CD4-positive, alpha-beta T cell treated with Interleukin-1 beta for 1 hour (primary cell): ENCODE measurements at places on chromosomes 13 and 19.
A peak's percentile ranks its signal among the peaks of the same experiment; 100 is the strongest.

DNA sequence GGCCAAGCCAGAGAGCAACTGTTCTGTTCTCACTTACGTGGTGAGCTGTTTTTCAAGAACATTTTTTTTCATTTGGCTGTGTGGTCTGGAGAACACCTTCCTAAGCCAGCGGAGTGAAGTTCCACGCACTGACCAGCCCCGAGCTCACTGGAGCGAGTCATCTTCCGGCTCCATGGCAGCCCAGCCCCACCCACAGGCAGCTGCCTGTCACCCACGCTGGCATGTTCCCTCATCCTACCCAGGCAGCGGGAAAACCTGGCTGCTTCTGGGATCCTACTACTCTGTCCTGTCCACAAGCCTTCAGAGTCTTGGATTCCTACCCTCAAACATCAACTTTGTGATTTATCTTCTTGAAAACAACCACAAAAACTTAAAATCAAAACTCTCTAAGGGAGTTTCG lies 76.2 kb downstream of the GGACT start:
- no peak for DNase-seq

DNA sequence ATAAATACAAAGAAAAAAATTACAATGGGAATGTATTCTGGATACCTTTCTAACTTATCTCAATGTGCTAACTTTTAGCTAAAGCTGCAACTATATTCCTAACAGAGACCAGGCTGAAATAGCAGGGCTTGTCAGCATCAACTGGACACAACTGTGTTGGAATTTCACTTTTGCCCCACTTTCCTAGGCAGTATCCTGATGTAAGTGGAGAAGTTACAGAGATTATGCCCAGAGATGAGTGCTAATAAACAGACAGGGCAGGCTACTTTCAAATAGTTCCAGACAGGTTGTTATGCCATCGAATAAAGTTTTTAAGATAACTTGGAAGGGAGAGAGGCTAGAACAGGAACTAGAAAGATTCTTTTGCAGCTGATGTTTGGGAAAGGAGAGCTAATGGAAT lies 201.9 kb downstream of the KCTD12 start:
- no peak for DNase-seq

GRCh38 chr13:97921176-97921816 lies 32.2 kb upstream of the IPO5 start:
- no peak for DNase-seq

- no peak for DNase-seq
These were observed 52.7 kb downstream of the ATP11A start for GRCh38 chr13:112742583-112742982.

- no peak for DNase-seq
These were observed 1726.0 kb downstream of the EFNB2 start for GRCh38 chr13:104809483-104809882.

DNA sequence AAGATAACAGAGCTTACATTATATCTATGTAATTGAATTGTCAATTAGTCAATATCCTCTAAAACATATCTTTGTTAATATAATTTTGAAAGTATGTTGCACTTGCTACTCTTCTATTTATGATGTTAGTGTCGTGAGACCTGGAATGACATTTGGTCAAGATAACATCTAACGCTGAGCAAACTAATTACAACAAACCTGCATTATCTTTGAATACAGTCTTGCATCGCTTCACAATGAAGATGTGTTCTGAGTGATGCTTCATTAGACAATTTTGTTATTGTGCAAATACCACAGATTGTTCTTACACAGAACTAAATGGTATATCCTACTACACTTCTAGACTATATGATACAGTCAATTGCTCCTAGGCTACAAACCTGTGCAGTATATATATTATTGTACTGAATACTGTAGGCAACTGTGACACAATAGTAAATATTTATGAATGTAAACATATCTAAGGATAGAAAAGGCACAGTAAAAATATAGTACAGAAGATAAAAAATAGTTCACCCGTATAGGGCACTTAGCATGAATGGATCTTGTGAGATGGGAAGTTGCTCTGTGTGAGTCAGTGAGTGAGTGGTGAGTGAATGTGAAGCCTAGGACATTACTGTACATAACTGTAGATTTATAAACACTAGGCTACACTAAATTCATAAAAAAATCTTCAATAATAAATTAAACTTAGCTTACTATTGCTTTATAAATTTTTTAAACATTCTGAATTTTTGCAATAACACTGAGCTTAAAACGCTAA lies 1773.8 kb downstream of the PCDH9 start:
- no peak for DNase-seq

DNA sequence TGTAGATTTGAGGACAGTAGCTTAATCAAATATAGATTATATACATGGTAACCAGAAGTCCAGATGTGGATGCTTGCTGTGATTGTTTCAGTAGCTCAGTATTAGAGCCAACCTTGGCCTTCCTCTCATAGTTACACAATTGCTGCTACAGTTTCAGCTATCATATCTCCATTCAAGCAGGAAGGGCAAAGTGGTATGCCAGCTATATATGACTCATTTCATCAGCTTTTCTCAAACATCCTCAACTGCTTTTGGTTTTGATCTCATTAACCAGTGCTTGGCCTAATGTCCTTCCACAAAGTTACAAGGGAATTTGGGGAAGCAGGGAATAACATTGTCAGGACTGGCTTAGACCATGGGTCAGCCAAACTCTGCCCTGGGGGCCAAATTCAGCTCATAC lies 73.0 kb upstream of the MAB21L1 start:
- DNase-seq: no peak

GRCh38 chr13:23159205-23159759 lies 21.5 kb upstream of the SGCG start:
- DNase-seq: no peak

GRCh38 chr19:24159707-24160106 lies 72.7 kb downstream of the ZNF254 start:
- no peak for DNase-seq

DNA sequence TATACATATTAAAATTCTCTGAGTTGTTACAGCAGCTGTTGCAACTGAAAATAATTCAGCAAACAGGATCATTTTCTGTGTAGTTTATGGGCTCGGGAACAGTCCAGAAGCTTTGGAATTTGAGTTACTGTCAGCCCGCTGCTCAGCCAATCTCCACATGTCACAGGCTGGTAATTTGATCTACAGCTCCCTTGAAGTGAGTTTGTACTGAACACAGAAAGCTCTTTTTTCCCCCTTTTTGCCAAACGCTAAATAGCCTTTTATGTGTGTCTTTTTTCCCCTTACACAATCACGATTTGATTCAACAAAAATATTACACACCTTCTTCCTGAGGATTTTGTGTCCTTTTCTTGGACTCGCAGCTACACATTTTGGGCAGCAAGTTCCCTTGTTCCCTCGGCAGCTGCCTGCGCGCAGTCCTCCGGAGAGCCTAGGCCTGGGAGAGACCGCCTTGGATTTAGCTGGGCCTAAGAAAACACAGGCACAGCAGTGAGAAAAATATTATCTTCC lies 371.4 kb downstream of the KCNRG start:
- no peak for DNase-seq

- no peak for DNase-seq
These were observed 553.4 kb upstream of the KLF12 start for GRCh38 chr13:74687442-74688182.

DNA sequence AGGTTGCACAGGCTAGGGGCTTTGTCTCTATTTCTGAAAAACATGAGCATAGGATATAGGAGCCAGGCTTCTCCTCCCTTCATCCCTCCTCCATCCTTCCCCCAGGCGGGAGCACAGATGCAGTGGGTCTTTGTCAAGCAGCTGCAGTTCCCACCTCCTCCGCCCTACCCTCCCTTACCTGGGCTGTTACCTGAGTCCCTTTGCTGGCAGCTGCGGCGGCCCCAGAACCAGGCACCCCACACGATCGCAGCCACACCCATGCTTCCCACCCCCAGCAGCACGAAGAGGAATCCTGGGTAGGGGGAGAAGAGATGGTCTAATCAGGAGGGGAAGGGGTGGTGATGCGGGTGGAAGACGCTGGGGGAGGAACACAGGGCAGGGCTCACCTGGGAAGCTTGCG lies 7.8 kb downstream of the TMIGD2 start:
- DNase-seq: no peak

DNA sequence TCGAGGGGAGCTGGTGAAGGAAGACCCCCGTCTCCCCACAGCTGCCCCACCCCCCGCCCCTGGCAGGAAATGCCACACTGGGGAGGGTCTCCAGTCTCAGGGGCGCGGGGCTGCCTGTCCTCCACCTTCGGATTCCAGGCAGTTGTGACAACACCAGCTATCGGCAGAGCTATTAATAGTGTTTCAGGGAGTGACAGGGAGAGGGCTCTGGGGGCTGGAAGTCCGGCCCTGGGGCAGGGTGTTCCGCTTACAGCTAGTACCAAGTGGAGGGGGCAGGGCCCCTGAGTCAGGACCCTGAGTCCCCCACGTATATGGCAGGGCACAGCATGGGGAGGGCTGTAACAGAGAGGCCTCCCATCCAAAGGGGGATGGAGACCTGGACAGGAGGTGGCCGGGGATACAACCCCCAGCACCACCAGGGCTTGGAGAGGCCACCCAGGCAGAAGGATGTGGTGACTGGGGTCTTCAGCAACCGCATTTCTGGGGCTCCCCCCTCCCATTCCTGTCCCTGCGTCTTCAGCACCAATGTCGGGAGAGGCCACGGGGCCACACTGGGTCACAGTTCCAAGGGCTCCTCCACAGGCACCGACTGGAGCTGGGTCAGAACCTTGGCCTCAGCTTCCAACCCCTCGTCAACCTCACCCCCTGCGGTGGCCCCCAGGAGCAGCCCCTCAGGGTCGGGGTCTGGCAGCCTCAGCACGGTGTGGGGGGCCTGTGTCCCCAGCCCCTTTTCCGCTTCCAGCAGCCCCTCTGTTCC lies 3.9 kb downstream of the SIX5 start:
- no peak for DNase-seq

DNA sequence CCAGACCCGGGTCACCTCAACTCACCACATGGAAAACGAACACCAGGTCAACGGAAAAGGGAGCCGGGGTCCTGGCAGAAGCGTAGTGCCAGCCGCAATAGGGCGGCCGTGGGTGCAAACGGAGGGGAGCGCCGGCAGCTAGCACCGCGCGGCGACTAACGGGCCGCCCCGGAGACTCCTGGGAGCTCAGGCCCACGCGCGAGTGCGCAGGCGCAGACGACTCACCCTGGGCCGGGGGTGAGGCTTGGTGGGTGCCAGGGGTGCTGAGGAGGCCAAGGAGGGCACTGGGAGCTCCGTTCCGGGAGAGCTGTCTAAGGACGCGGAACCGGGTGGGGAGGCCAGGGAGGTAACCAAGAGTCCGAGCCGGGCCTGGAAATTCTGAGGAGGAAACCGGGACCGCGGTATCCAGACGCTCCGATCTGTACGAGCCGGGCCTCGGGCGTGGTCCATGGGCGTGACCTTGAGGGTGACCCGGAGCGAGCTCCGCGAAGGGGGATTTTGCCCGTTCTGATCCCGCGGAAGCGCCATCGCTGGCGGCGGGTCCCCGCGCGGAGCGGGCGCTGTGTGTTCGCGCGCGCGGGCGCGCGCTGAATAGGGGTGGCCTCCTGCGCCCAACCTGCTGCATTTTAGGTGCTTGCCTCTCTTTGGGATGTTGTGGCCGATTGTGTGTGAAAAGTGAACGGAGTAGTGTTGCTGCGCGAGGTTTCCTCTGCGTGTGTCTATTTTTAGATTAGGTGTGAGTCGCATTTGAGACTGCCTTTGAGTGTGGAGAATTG lies at the start of gene ZNF382:
Gene ZNF382 (plus strand): TSS at position 213 of the 776 bp plus-strand sequence. CDS start 4,602 bp downstream, outside the sequence.
- peak; percentile 88 for DNase-seq

- no peak for DNase-seq
These were observed 19.7 kb downstream of the EFNB2 start for GRCh38 chr13:106515635-106516254.

GRCh38 chr13:44249431-44249836 lies 124.2 kb upstream of the SERP2 start:
- no peak for DNase-seq
